NCI-H1694 (cell line): ENCODE measurements at places on chromosomes 16 and 17.

DNA sequence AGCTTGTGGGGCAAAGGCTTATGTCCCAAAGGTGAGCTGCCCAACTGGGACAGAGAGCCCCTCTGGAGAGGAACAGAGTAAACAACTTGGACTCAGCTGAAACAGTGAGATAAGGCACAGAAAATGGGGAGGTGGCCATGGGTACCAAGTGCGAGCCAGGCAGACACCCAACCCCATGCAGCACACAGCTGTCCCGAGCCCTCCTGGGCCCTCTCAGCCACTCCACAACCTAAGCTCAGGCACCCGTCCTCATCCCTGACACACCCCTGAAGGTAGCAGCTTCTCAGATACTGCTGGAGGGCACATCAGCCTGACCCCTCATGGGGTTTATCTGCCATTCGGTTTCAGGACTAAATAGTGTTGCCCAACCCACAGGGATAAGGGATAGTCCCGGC lies 4.8 kb upstream of the GFOD2 start:
- DNase-seq: no peak

- DNase-seq: no peak
Measured at GRCh38 chr17:4786106-4786511, at the start of gene VMO1. Gene VMO1, minus strand, starts transcription at chr17:4786364. Its CDS starts 12 bp downstream, at chr17:4786352.

GRCh38 chr16:19689342-19689741 lies 28.7 kb downstream of the KNOP1 start:
- DNase-seq: no peak

- DNase-seq: no peak
Measured at GRCh38 chr16:17168181-17168580, 302.6 kb downstream of the XYLT1 start.

DNA sequence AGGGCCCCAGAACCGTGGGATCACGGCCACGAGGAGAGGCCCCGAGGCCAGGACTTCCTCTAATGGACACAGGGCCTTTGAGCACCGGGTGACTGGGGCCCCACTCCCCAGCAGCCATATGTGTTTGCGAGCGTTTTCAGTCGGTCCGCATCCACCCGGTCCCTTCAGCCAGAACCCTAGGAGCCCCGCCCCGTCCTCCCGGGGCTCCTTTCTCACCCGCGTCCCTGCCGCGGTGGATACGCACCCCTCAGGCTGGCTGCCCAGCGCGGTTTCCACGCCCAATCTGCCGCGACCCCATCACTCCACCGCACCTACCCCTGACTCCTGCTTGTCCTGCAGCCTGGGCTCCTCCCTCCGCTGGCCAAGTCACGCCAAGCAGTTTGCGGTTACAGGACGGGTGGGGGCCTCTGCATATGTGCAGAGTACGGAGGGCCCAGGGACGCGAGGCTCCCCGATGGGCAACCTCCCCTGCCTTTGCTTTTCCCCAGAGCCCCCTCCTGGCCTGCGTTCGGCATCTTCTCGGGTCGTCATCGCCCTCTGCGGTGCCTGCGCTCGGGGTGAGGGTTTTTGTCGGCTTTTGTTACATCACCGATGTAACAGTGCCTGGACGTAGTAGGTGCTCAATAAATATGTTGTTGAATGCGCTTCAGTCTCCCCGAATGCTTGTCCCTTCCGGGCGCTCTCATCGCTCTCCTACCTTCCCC lies 1.0 kb upstream of the TTYH2 start:
- no peak for DNase-seq

- no peak for DNase-seq
Measured at GRCh38 chr17:43442711-43443110, 41.1 kb upstream of the DHX8 start.

DNA sequence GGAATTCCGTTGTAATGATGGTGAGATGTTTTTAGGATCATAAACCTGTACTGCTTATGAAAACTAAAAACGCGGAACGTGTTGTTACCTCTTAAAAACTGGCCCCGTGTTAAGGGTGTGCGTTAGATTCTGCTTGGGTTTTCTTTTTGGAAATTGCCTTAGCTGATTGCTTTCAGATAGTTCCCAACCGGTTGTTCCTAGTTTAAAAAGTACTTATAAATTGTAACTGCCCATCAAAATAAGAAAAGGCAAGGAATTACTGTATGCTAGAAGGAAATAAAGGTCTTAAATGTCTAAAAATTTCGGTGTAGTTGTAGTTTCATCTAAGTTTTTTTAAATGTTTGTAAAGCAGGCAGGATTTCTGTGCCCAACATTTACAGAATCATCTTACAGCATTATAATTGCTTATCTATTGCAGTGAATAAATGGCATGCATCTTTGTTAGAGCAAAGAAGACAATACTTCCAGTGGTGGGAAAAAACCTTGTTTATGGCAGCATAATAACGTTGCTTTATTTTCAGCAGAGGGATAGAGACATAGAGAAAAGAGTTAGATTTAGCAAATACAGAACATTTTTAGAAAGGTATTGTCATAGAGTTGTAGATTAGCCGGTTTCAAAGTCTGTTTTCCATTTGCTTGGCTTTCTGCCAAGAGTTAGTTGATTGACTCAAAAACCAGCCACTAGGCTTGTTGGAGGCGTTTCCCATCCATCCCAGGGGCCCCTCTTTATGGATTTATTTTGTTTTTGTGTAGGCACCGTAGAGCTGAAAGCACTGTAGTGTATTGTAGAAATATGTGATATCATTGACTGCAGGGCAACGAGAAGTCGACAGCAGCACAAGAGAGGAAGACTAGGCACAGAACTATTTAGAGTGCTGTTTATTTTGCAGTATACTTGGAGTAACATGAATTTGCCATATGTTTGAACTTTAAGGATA lies 1.7 kb downstream of the PPM1D start:
- peak; percentile 63 for DNase-seq

- DNase-seq: no peak
Measured at GRCh38 chr17:71447644-71448043, 673.2 kb upstream of the SOX9 start.

DNA sequence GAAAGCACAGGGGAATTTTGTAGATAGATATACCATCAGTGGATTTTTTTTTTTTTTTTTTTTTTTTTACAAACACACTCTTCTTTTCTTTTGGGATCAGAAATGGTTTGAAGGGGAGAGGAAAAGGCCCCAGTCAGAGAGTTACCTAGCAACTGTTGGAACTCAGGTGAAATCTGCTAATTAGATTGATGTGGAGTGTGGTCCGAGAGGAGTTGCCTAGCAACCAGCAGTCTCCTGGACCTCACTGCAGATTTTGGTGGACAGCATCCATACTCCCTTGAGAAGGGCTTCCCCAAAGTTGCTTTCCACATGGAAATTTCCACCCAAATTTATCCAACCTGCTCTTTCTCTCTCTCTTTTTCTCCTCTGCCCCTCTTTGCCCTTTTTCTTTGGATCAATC lies 165.4 kb downstream of the UTP18 start:
- DNase-seq: no peak

DNA sequence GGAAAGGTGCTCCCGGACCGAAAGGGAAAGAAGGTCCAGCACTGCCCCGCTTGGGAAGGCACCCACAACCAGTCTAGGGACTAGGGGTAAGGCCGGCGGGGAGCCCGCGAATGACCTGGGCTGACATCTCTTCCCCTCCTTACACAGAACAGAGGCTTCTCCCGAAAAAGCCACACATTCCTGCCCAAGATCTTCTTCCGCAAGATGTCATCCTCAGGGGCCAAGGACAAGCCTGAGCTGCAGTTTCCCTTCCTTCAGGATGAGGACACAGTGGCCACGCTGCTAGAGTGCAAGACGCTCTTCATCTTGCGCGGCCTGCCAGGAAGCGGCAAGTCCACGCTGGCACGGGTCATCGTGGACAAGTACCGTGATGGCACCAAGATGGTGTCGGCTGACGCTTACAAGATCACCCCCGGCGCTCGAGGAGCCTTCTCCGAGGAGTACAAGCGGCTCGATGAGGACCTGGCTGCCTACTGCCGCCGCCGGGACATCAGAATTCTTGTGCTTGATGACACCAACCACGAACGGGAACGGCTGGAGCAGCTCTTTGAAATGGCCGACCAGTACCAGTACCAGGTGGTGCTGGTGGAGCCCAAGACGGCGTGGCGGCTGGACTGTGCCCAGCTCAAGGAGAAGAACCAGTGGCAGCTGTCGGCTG lies 1.5 kb downstream of the CNP start:
- no peak for DNase-seq

- DNase-seq: no peak
Measured at GRCh38 chr17:27362909-27363308, 69.0 kb downstream of the WSB1 start.

DNA sequence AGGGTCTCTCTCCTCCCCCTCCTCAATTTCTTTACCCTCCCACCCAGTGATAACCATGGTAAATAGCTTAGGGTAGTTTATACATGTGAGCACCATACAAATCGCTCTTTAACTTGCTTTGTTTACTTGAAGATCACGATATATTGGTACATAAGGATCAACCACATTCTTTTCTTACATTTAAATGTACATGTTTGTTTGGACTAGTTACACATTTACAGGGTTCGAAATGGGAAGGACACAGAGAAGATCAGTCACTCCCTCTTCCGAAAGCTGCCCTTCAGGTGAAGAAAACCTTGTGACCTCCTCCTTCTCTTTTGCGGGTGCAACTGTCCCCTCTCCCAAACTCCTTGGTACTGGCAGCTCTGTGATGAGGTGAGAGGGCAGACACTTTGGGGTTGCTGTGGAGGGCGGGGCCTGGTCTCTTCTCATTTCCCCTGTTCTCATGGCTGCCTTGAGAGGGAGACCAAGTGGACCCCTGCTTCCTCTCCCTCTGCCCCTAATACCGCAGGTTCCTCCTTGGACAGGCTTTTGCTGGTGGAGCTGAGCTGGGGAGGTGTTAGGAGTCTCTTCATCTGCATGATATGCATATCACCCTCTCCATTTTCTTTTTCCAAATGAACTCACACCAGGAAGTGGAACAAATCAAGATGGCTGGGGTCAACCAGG lies 4.7 kb upstream of the PIK3R6 start:
- DNase-seq: no peak

GRCh38 chr16:49473773-49474172 lies 100.2 kb downstream of the C16orf78 start:
- no peak for DNase-seq

GRCh38 chr17:57530508-57530907 lies 214.6 kb downstream of the CCDC182 start:
- no peak for DNase-seq

DNA sequence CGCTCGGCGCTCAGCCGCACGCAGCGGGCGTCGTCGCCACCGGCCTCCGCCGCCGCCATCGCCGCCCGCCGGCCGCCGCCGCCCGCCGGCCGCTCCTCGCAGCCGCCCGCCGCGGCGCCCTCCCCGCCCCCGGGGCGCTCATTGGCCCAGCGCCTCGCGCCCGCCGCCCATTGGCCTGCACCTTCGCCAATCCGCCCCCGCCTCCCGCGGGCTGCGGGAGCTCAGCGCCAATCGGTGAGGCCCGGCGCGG lies at the start of gene PGP:
Gene PGP, minus strand, starts transcription at position 122 of the 250 bp plus-strand sequence. Its CDS starts 63 bp downstream, at position 59.
- no peak for DNase-seq

- peak; percentile 4 for DNase-seq
Measured at GRCh38 chr17:41624208-41625101, at the start of gene KRT17. Gene KRT17, minus strand, starts transcription at chr17:41624575. Its CDS starts 66 bp downstream, at chr17:41624509.

DNA sequence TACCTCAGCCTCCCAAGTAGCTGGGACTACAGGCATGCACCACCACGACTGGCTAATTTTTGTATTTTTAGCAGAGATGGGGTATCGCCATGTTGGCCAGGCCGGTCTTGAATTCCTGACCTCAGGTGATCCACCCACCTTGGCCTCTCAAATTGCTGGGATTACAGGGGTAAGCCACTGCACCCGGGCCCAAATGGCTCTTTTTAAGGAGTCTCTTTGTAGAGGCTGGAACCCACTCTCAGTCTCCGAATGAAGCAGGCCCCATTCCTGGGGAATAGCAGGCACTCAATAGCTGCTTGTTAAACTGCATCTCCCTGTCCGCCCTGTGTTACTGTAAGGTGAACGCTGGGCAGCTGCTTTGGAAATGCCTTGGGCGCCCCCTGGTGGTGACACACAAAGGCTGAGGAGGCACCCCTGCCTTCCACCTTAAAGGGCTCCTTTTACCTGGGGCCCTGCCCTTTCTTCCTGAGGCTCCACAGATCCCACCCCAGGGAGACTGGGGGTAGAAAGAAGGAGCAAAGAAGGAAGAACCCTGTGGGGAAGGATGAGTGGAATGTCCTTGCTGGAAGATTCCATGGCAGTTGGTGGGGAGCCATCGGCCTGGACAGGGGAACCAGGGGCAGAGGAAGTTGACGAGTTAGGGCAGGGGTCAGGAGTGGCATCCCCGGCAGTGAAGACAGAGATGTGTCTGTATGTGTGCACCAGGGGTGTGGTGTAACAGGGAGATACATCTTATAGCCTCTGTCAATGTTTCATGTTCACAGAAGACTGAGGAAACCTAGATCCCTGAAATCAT lies 6.1 kb upstream of the SP2 start:
- peak; percentile 77 for DNase-seq

GRCh38 chr17:40518401-40519088 lies 17.1 kb upstream of the TNS4 start:
- no peak for DNase-seq

DNA sequence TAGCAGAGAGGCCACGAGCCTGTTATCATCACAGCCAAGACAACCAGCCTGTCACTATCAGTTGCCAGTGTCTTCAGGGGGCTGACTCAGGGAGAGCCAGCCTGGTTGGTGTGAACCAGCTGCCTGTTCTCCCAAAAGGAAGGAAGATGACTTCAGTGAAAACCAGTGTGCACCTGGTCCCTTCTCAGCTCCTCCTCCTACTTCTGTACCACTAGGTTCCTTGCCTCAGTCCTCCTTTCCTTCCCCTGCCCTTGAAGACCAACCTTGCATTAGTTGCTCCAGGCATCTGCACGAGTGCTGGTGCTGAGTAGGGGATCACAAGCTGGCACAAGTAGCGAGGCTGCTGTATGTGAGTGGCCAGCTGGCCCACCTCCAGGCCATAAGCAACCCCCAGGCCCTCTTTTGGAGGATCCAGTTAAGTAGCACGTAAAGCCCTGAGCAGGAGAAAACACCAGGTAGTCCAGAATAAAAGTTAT lies 8.5 kb downstream of the TUBG1 start:
- no peak for DNase-seq

DNA sequence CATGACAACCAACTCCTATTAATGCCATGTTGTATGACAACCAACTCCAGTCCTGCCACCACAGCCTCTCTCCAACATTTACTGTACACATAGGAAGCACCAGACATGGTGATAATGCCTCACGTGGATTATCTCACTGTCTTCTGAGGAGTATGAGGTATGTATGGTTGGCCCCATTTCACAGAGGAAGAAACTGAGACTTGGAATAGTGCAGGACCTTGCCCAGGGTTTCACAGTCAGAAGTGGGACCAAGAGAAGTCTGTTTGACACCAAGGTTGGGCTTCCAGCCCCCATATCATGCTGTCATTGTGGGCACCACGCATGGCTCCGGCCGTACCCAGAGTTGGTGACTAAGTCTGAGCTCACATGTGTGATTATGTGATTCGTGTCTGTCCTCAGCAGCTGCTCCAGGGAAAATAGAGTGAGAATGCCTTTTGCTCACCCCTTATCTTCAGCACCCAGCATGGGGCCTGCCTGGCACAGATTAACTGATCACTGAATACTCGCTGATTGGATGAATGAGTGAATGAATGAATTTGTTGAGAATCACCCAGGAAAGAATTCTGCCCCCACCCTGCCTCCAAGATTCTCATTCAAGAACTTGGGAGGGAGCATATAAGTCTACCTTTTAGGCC lies 204.1 kb upstream of the NLRP1 start:
- no peak for DNase-seq
